ENCODE measurements at places on chromosomes 7 and 10.
A peak's percentile ranks its signal among the peaks of the same experiment; 100 is the strongest.

DNA sequence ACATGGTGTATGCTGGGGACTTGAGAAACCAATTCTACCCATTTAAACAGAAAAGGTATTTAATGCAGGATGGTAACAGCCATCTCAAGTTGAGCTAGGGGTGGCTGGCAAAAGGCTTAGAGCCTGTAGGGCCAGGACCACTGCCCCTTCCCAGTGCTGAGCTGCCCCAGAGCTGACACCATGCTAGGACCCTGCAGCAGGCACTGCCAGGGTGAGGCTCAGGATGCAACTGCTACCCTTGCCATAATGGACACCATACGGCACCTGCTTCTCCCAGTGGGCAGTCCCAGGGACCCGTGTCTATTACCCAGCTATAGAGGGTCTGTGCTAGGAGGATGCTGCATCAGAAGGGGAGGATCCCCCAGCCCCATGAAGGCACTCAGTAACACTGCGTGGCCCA lies 160.7 kb upstream of the ADCY1 start:
- no peak for DNase-seq

- DNase-seq: no peak
Measured at GRCh38 chr10:110278562-110279406, 25.9 kb downstream of the SMNDC1 start.

GRCh38 chr10:92242910-92243671 lies 47.8 kb downstream of the CPEB3 start:
- peak; percentile 11 for DNase-seq

DNA sequence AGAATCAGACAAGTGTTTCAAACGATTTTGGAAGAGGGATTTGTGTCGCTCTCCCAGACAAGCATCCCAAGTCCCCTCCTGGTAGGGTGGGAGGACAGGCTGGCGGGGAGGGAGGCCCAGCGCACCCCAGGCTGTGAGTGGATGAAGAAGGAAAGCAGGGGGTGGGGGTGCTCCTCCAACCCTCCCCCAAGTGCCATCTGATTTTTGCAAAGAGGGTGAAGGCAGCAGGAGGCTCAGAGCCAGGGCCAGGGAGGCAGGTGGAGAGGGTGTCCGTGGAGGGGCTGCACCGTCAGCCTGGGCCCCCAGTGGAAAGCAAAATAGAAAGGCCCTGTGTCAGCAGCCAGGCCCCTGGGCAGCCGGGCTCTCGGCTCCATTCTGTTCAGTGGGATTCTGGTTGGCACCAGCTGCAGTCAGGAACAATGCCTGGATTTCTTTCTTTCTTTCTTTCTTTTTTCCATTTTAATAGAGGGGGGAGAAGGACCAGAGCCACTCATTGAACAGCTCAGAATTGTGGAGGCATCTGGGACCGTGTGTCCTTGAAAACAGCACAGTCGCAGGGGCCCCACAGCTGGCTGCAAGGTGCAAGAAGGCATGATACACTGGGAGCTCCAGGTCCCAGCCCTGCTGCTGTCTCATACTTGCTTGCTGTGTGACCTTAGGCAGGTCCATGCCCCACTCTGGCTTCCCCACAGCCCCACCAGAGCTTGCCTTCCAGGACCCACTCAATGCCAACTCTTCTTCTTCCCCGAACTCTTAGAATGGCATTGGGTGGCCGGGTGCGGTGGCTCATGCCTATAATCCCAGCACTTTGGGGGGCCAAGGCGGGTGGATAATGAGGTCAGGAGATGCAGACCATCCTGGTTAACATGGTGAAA lies 7.1 kb upstream of the ZMIZ1 start:
- no peak for DNase-seq

GRCh38 chr7:104017001-104017400 lies 27.5 kb upstream of the RELN start:
- no peak for DNase-seq

DNA sequence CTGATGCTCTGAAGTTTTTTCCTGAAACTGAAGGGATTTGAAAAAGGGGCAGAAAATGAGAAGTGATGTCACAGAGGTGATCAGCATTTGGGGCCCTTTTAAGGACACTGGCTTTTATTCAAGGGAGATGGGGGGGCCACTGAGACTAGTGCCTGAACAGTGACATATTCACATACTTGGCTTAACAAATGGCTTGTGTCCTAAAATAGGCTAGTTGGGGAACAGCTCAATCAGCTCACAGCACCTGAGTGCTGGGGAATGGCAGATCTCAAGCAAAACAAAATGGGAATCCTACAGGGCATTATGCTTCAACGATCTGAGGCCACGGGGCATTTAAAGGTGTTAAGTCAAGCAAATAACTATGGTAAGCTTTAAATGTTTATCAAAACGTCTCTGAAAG lies 90.1 kb downstream of the UBE2H start:
- DNase-seq: no peak

GRCh38 chr7:1979591-1980560 lies 252.9 kb downstream of the MAD1L1 start:
- no peak for DNase-seq

- DNase-seq: no peak
Measured at GRCh38 chr10:13776861-13777311, 190.1 kb downstream of the PRPF18 start.

DNA sequence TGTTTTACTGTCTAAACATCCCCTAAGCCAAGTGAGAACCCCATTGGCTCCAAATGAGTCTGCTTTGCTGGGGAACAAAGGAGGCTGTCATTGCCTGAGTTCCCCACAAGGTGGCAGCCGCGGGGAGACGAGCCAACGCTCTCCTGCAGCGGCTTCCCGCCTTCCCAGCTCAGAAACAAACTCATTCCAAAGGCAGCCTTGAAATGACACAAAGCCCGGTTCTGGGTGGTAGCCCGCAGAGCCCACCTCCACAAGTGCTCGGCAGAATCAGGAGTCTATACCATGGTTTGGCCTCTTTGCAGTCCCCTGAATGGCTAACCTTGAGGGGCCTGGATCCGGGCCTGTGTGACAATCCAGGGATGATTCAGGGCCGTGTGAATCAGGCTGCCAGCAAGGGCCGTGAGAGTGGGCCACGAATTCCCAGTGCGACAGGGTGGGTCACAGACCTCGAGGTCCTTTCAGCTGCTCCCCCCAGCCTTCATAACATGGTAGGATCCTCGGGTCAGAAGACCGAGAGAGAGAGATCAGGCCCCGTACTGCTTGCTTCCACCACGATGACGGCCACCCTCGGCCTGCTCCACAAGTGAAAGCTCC lies 79.7 kb downstream of the DLG5 start:
- DNase-seq: peak; percentile 34

- DNase-seq: no peak
Measured at GRCh38 chr7:12695965-12696364, 8.5 kb downstream of the ARL4A start.

DNA sequence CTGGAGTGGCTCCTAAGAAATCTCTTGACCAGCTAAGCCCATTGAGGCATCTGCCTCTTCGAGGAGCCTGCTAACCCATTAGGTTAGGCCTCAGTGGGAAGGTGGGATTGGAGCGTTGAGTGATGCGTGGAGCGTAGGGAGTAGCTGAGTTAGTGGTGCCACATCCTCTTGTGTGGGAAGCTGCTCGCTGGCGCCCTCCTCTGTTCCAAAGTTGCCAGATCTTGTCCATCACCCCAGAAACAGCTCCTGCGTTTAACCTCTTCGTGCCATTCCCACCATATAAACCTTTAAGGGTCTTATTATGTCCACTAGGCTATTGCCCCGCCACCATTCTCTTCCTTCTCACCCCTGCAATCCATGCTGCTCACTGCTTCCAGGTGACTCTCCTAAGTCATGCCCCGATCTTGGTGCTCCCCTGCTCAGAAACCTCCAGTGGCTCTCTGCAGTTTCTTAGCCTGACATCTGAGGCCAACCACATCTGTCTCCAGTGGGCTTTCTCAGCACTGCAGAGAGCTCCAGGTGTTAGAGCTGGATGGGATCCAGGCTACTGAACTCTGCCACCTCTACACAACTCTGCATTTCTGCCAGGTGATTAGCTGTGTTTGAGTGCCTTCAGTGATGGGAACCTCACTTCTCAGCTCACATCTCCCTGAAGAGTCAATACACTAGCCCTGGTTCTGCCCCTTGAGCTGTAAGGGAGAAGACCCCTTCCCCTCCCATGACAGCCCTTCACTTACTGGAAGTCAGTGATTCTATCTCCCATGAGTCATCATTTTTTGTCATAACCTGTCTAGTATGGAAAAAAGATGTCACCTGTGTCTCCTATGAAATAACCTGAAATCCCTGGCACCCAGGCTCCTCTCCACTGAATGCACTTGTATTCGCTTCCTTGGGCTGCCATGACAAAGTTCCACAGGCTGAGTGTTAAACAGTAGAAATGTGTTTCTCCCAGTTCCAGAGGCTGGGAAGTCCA lies 65.0 kb upstream of the FGFR2 start:
- no peak for DNase-seq

DNA sequence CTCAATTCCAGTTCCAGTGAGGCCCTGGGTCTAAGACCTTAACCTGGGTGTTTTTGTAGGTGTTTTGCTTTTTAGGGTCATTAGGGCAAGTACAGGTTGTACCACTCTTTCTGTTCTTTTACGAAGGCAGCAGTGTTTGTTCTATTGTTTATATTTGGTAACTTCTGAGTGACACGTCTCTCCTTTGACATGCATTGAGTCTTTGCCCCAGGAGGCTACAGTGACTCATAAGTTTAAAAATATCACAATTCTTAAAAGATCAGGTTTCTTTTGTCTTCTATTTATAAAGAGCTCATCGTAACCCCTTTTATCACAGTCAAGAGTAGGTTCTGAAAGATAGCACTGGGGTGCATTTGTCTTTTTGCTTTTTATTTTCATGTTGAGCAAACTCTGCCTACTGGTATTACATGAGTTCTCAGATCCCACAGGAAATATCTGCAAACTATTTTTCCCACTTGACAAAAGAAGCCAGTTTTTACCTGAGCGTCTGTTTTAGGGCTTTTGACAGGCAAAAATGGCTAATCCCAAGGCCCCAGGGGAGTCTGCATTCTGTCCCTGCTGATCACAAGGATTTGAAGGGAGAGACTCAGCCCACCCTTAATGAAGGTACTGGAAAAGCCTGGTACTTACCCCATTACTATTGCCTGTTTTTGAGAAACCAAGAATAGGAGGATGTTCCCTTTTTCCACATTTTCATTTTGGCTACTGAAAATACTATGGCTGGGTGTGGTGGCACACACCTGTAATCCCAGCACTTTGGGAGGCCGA lies 7.9 kb downstream of the NUDT13 start:
- no peak for DNase-seq

DNA sequence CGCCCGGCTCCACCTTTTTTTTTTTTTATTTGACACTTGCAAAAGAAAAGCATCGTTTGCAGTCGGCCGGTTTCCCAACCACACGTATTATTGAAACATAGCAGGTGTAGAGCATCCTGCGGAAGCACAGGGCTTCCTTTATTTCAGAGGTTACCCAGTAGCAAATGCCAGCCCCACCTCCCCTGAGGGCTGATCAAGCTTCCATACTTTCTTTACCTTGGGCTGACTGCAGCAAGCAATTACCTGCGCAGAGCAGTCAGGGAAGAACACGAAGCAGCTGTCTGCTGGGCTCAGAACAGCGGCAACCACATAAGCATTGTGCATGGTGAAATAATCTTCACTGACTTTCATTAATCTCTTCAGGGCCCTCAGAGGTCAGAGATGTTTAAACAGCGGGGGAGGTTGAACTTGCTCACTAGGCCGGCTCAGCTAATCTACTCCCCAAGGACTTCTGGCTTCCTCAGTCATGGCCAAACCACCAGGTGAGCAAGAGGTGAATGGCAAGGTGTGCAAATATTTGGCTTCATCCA lies 784.7 kb upstream of the AUTS2 start:
- DNase-seq: no peak

DNA sequence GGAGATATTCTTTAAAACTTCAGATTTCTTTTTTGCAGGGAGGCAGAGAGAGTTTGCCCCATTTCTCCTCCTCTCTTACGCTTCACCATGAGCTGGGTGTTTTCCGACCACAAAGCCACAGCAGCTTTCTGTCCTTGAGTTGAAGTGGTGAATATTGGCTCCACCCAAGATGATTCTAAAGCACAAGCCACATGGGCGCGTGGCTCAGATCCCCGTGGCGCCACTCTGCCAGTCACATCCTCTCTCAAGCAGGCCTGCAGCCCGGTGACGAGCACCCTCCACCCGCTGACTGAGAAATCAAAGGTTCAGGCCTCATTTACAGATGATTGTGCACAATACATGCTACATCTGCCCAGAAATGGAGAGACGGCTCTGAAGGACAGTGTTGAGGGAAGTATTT lies 27.6 kb upstream of the RNF32 start:
- peak; percentile 46 for DNase-seq

DNA sequence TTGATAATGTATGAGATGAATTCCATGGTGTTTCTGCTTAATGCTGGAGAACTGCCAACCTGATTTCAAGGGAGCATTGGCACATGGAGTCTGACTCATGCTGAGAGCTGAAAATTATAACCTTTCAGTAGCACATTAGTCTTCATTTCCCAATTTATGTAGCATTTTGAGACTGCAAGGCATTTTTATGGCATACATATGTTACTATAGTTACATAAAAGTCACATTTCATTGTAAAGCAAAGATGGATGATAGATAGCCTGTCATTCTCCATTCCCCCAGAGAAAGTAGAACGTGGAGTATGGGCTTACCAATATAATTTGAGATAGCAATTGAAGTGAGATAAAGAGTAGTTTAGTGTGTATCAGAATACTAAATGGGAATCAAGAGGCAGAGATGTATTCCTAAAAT lies 103.1 kb downstream of the SLC16A9 start:
- DNase-seq: no peak

DNA sequence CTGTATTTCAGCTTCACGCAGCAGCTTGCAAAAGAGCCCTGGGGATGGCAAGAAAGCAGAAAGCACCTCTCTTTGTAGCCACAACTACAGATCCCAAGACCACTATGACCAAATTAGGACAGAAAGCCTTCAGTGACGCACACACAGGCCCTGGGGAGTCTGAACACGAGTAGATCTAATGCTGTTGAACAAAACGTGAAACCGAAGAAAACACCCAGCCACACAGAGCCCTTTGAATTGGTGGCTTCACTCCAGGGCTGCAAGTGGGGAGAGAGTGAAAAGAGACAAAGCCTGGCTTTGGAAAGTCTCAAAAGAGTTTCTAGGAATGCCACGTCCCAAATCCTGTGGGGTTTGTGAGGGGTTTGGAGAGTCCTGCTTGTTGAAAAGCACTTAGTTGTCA lies 28.4 kb downstream of the PLXNA4 start:
- DNase-seq: no peak

DNA sequence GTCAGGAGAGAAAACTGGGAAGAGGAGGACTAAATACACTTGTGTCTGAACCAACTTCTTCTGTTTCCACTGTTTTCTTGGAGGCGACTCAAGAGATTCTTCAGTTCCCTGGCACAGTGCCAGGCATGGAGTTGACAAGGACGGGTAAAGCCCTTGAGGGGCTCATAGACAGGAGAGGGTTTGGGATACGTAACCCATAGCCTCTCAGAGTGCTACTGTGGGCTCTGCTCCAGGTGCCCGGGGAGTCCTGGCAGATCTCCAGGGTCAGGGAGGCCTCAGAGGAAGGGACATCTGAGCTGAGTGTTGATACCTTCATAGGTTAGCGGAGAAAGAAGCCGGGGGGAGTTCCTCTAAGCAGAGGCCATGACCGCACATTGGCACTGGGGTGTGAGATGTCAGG lies 42.0 kb downstream of the GALNT17 start:
- DNase-seq: no peak

DNA sequence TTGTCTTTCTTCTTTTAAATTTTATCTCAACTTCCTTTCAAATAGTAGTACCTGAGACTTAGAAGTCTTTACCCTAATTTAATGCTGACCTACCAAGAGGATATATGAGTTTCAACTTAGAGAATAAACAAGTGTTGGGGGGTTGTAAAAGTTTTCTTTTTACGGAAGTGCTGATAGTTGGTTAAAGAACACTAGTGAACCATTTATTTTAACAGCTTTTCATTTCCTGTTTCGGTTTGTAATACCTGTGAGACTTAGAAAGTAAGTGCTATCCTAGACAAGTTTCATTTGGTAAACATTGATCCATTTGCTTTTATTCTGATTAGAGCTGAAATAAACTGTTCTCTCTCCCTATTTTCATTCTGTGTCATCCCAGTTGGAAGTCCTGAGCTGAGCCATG lies 683.1 kb upstream of the SORCS1 start:
- no peak for DNase-seq

Measured in stimulated activated CD8-positive, alpha-beta memory T cell treated with anti-CD3 and anti-CD28 coated beads, Interleukin-15, amount 100 ng/mL, for 1 hour (primary cell).